Renal pelvis (tissue), 12 donors: ENCODE measurements at places on chromosomes 6 and 20.

DNA sequence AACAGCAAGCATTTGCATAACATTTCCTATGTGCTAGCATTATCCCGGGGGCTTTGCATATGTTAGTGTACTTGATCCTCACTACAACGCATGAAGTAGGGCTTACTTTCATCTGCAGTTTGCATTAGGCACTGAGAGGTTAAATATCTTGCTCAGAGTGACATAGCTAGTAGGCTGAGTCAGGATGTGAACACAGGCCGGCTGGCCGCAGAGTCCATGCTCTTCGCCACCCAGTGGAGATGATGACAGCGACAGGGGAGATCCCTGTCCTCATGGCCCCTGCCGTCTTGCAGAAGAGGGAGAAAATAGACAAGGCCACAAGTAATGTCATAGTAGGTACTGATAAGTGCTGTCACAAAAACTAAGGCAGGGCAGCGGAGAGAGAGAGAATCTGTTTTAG lies 46.9 kb downstream of the LYRM4 start:
- no peak for DNase-seq

DNA sequence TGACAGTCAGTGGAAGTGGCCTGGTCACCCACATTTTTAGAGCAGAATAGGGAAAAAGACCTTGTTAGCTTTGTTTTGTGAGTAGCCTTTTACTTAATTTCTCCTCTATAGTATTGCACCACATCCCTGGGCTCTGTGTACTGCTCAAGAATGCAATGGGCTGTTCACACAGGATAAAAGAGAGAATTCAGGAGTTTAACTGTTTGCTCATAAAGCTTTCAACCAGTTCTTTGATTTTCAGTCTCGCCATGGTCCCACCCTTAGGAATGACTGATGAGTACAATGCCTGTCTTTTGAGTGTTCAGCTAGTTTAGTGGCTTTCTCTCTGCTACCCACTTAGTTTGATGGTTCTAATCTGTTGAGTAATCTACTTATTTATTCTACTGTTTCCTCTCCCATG lies 129.7 kb downstream of the PLG start:
- peak; percentile 7 for DNase-seq

GRCh38 chr6:80605165-80605989 lies 498.9 kb downstream of the BCKDHB start:
- peak; percentile 27 for DNase-seq

DNA sequence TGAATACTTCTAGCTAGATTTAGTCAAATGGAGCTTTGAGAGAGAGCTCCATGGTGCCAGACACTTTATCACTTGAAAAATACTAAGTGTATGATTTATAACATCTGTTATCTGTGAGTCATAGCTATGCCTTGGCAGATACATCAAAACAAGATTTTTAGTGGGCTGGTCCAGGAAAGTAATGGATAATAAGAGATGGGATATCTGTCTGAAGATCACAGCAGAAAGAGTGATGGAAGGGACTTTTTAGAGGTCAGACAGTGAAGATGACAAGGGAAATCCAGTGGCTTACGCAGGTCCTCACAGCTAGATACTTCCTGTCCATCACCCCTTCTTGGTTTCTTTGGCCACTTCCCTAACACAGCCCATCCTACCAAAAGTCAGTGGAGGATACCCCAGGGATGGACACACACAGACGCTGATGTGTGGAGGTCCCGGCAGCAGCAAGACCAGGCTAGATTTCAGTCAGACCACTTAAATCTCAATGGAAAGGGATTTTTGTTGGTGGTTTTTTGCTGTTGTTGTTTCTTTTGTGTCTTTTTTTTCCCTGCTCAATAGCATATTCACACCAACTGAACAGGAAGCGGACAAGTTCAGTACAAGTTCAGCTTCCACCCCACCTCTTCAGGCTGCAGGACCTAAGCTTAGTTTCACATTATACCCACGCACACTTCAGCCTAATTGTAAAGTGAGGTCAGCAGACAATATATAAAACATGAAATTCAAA lies 209.3 kb downstream of the ALDH8A1 start:
- DNase-seq = no peak

- no peak for DNase-seq
These were observed 144.6 kb downstream of the TFAP2C start for GRCh38 chr20:56773749-56774148.

GRCh38 chr6:87501809-87502572 lies 29.2 kb downstream of the SLC35A1 start:
- no peak for DNase-seq

GRCh38 chr6:19869464-19869863 lies 32.3 kb downstream of the ID4 start:
- no peak for DNase-seq

DNA sequence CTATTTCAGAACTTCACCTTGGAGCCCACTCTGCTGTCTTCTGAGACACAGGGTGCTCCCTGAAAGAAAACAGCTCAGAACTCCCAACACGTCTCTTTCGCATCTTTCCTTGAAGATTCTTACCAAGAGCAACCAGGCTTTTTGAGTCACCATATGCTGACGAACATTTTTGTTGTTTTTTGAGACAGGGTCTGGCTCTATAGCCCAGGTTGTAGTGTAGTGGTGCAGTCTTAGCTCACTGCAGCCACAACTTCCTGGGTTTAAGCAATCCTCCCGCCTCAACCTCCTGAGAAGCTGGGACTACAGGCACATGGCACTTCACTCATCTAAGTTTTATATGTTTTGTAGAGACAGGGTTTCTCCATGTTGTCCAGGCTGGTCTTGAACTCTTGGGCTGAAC lies 68.5 kb downstream of the TRMT11 start:
- DNase-seq = no peak

- no peak for DNase-seq
These were observed 7.8 kb downstream of the RBCK1 start for GRCh38 chr20:415820-416322.

DNA sequence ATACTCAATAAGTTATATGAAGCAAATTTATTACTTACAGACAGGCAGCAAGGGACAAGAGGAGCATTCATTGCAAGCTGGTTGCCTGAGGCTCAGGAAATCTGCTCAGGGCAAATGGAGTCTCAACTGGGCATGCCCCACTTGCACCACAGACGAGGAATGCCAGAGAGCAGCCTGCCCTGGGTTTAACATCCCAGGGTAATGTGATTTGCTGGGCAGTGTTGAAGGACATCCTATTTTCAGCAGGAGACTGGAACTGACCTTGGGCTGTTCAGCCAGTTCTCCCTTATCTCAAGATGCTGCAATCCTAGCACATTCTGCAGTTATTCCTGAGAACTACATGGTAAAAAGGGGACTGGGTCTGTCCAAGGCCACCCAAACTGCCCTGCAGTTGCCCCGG lies 3.8 kb upstream of the ENTPD6 start:
- no peak for DNase-seq

- DNase-seq = peak; percentile 2
These were observed 19.1 kb upstream of the TFB1M start for GRCh38 chr6:155333414-155333813.

DNA sequence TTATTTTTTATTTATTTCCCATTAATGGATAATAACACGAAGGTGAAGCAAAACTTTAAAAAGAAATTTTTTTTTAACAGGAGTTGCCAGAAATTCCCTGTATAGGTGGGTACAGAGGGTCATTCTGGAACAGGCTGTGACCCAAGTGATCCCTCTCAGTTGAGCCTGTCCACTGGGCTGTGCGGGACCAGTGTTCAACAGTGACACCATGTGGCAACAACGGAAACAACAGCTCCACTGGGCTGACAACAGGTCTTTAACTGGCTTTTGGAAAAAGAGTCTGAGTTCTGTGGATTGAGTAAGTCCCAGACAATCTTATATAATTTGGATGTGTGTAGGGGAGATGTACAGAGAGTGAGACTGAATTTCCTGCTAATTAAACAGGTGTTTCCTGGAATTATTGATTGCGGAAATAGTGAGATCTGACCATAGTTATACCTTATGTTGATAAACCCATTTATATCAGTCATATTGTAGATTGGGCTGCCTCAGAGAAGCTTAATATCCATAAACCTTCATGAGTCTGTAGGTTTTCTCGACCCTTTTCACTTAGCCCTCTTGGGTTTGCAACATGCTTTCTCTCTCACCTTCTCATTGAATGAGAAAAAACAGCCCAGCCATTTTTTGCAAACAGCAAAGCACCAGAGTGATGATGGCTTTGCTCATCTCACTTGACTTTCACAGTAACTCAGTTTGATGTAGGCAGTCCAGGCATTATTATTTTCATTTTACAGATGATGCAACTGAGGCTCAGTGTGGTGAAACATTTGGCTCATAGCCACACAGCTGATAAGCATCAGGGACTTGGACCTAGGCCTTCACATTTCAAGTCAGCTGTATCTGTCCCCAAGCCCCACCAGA lies 17.5 kb downstream of the KIAA1755 start:
- no peak for DNase-seq

DNA sequence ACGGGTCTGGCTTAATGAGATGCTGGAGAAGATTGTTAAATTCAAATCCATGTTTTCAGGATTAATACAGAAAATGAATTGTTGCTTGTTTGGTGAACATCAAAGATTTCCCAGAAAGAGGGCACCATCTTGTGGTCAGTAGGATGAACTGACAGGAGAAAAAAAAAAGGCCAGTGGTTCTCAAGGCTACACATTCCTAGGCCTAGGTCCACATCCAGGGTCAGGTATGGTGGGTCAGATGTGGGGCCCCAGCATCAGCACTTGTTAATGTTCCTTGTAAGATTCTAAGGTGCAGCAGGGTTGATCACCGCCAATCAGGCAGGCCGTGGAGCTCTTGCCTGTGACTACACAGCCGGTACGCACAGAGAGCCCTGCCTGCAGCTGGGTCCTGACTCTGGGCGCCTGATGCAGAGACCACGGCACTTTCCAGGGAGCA lies 34.0 kb upstream of the FOXO3 start:
- DNase-seq = peak; percentile 17

DNA sequence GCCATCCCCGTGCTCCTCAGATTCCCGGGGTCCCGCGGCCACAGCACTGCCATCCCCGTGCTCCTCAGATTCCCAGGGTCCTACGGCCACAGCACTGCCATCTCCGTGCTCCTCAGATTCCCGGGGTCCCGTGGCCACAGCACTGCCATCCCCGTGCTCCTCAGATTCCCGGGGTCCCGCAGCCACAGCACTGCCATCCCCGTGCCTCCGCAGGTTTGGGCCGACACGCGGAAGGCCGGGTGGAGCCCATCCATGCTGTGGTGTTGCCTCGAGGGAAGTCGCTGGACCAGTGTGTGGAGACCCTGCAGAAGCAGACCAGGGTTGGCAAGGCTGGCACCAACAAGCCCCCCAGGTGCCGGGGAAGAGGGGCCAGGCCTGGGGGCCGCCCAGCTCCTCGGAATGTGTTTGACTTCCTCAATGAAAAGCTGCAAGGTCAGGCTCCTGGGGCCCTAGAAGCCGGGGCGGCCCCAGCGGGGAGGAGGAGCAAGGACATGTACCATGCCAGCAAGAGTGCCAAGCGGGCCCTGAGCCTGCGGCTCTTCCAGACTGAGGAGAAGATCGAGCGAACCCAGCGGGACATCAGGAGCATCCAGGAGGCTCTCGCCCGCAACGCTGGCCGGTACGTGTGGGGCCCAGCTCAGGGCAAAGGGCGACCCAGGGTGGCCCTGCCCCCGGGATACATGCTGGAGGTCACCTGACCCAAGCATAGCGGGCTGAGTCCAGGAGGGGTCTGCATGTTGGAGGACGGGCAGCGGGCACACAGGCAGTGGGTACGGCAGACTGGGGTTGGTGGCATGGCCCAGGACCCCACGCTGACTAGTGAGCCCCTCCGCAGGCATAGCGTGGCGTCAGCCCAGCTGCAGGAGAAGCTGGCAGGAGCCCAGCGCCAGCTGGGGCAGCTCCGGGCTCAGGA lies 1.3 kb upstream of the LIME1 start:
- no peak for DNase-seq

DNA sequence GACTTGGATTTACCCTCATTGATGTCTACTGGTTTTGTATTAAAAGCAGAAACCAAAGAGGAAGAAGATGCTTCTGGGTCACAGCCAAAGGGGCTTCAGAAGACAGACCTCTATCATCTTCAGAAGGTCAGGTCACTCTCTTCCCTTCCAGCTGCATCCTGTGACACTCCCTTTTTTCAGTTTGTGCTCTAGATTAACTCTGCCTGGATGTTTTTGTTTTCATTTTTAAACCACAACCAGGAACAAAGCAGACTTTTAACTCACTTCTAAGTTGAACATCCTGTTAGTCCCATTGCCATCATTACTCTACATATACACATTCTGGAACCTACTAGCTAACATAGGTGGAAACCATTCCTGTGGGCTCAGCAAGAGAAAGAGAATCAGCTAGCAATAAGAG lies 45.2 kb downstream of the AKIRIN2 start:
- DNase-seq = no peak

GRCh38 chr6:27863962-27864905 lies 48.0 kb downstream of the OR2B2 start:
- peak; percentile 19 for DNase-seq

GRCh38 chr6:149317644-149318571 lies at the start of gene TAB2:
Gene TAB2, plus strand, starts transcription at chr6:149317712. Its CDS starts 52,286 bp downstream, at chr6:149369998.
- DNase-seq = peak; percentile 42

DNA sequence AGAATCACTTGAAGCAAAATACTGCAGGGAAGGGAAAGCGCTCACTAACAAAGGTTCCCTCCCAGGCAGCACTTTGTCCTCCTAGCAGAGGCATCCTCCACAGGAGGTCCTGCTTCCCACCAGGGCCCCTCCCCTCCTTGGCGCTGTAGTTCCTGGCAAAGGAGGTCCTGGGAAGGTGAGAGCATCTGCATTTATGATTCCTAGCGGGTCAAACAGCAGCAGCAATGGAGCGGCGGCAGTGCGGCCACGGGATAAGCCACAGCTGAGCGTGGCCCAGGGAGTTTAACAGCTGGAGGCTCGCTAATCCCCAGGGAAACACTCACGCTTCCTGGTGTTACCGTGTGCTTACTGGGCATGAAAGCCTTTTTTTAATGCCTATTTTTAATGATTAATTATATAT lies 185.8 kb downstream of the TTLL2 start:
- DNase-seq = no peak

DNA sequence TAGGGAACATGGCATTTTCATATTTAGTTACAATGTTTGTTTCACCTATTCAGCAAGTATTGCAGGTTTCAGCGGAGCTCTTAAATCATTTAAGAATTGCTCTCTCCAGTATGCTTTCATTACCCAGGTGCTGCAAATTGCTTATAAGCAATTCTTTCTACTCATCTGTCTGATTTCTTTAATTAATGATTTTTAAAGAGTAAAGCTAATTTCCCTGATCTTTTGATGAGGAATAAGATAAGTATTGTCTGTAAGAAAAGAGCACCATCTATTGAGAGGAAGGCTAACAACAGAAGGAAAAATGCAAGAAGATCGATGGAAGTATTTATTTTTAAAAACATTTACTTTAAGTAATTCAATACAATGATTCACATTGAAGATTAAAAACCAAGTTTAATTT lies 2.0 kb downstream of the OPRM1 start:
- no peak for DNase-seq
